Kidney (tissue), 22 donors: ENCODE measurements at places on chromosomes 3 and 15. TPM values are rescaled to one million over a fixed set of nuclear protein-coding genes. Genes with fewer than 3 reads are reported as not detected.

Gene CLCN2
- 10.4 TPM for total RNA-seq

Gene TMIE
- 0.79 TPM for total RNA-seq

Gene TRA2B
- 109 TPM for total RNA-seq

Gene IMPG2
- 0.85 TPM for total RNA-seq

Gene PLSCR2
- total RNA-seq = 1.4 TPM

Gene CLEC3B
- 45.3 TPM for total RNA-seq

Gene MORC1
- 0.06 TPM for total RNA-seq

Gene CKMT1A
- 15.1 TPM for total RNA-seq

Gene ITIH1
- total RNA-seq = 0.22 TPM

Gene HCN4
- 0.50 TPM for total RNA-seq

Gene LRRIQ4
- not detected for total RNA-seq

Gene CISH
- total RNA-seq = 30.8 TPM

Gene ADGRG7
- not detected for total RNA-seq

Gene CASR
- total RNA-seq = 72.8 TPM

Gene FAM107A
- 180 TPM for total RNA-seq

DNA sequence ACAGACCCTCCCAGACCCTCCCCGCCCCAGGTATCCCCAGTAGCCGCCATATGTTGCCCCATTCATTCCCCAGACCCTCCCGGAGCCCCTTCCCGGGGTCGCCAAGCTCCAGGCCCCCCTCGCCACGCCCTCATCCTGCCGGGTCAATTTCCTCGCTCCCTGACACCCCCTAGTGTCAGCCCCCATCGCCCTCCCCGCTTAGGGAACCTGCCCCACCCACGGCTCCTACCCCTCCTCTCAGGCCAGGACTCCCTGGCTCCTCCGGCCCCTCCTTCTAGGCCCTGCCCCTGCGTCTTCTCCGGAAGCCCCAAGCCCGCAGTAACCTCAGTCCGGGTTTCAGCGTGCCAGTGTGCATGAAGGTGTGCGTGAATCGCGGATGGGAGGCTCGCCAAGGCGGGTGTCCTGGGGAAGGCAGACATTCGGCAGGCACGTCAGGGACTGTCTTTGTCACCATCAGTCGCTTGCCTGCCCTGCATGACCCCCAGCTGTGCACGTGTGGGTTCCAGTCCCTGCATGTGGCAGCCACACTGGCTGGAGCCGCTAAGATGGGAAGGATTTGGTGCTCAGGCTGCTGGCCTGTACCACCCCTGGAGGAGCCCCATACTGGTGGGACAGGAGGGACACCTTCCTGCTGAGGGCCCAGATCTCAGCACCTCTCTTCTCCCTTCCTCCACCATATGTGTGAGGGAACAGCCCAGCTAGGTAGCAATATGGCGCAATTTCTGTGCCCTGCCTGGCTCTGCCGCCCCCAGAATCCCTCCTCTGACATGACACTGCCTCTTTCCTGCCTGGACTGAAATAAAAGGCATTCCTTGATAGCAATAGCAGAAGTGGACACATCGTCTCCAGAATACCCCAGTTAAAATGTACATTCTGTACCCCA, 693 bp downstream of the DISP2 start:
- H3K27me3 ChIP-seq = no peaks in the 10 kb centered on the region
- H3K4me1 ChIP-seq = no peaks in the 10 kb centered on the region

DNA sequence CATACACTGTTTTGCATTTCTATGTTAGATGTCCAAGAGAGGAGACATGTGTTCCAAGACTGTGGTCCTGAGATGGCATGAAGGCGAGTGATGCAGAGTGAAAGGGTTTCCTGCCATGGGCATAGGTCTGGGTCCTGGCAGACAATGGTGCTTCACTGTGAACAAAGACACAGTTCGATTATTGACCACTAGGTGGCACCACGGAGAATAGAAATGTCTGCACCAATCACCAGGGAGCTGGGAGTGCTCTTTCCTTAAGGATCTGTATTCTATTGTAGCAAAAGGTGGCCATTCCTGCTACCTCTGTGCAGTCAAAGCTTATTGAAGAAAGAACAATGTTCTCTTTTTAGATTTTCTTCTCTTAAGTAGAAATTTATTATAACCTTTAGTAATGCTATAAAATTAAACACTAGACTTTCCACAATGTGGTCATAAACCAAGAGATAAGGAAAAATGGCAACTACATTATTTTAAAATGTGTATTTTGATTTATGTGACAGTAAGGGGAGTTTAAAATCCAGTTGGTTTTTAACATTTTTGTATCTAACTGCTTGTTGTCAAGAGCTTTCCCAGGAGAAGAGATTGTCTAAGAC, 88.7 kb downstream of the GABRG3 start:
- H3K4me3 ChIP-seq = no peak overlapping the region
- no peaks in the 10 kb centered on the region for H3K27me3 ChIP-seq
- no peaks in the 10 kb centered on the region for H3K4me1 ChIP-seq
- H3K27ac ChIP-seq = no peak overlapping the region
- H3K36me3 ChIP-seq = no peaks in the 10 kb centered on the region

DNA sequence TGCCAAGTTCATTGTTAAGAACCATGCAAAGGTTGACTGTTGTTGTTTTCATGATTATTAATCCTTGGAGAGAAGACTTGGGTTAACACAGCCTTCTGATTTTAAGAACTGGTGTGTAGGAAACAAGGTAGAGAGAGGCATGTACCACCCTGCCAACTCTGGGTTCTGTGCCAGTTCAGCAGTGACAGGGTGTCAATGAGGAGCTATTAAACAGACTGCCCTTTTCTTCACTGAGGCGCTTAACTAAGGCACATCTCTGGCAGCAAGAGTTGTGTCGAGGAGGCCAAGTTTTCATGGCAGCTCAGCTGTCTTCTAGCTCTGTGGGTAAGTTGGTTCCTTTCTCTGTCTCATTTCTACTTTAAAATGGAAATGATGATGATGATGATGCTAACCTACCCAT, 117.6 kb downstream of the FEZF2 start:
- no peak for DNase-seq
- H3K36me3 ChIP-seq = peaks cover 3% of the 10 kb centered on the region
- H3K4me1 ChIP-seq = no peaks in the 10 kb centered on the region

DNA sequence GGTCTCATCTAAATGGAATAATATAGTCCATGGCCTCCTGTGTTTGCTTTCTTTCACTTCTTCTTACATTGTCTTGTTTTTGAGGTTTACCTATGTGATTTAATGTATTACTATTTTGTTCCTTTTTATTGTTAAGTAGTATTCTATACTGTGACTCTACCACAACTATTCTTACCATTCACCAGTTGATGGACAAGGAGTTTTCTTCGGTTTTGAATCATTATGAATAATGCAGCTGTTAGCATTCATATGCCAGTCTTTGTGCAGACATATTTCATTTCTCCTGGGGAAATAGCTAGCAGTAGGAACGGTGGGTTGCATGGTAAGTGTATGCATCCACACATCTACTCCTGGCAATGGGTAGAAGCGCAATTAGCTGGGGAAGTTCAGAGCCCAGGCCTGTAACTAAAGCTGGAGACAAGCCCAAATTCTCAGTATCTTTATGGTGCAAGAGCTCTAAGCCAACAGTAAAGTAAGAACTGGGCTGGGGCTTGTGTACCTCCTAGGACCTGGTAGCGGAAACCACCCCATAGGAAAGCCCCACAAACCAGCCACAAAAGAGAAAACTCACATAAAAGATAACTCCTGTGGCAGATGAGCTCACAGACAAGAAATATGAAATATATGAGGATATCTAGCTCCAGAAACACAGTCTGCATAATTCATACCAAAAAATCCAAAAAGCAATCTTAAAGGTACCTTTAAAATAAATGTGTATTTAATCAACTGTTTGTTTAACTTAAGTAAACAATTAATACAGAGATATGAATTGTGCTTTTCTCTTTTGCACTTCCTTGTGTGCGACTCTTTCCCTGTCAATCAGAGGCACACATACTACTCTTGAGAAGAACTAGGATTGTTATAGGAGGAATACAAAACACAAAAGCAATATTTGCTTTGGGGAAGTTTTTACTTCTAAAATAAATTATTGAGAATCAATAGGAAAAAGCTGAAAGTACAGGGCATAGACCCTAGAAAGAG, 2.7 kb upstream of the CSTA start:
- no peaks in the 10 kb centered on the region for H3K27me3 ChIP-seq
- H3K4me1 ChIP-seq = no peaks in the 10 kb centered on the region
- H3K4me3 ChIP-seq = no peak overlapping the region
- H3K27ac ChIP-seq = no peak overlapping the region
- no peaks in the 10 kb centered on the region for H3K36me3 ChIP-seq
- DNase-seq = no peak

- no peak for DNase-seq
- no peak overlapping the region for H3K27ac ChIP-seq
- no peak overlapping the region for H3K4me3 ChIP-seq
Observed at GRCh38 chr15:92665100-92665555, 9.6 kb upstream of the FAM174B start.

GRCh38 chr3:30131191-30131590, 475.2 kb upstream of the TGFBR2 start:
- H3K27me3 ChIP-seq = no peaks in the 10 kb centered on the region
- H3K36me3 ChIP-seq = no peaks in the 10 kb centered on the region
- H3K4me1 ChIP-seq = no peaks in the 10 kb centered on the region
- H3K4me3 ChIP-seq = no peak overlapping the region
- H3K27ac ChIP-seq = no peak overlapping the region

- no peak for DNase-seq
- H3K4me3 ChIP-seq = no peak overlapping the region
- H3K27ac ChIP-seq = no peak overlapping the region
- no peaks in the 10 kb centered on the region for H3K4me1 ChIP-seq
- H3K36me3 ChIP-seq = no peaks in the 10 kb centered on the region
- H3K27me3 ChIP-seq = no peaks in the 10 kb centered on the region
Observed at GRCh38 chr3:41462103-41462691, 262.9 kb downstream of the CTNNB1 start.

GRCh38 chr3:12440927-12441714, 43.2 kb upstream of the TSEN2 start:
- H3K4me1 ChIP-seq = peaks cover 5% of the 10 kb centered on the region
- DNase-seq = peak; percentile 35
- H3K27ac ChIP-seq = no peak overlapping the region
- H3K4me3 ChIP-seq = no peak overlapping the region
- no peaks in the 10 kb centered on the region for H3K36me3 ChIP-seq

DNA sequence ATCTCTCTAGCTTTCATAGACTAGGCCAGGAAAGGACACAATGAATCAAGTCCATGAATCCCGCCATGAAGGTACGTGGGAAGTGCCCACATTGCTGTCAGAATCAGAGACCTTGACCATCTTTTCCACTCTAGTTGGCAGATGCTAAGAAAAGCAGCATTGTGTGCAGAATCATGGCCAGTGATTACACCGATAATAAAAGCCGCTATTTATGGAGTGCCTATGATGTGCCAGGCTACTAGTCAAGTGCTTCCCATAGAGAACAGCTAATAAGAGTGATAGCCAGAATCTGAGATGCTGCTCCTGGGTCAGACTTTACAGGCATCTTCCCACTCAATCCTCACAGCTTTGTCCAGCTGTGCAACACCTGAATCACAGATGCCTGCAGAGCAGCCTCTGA, 13.2 kb upstream of the RPL32 start:
- no peaks in the 10 kb centered on the region for H3K27me3 ChIP-seq
- DNase-seq = peak; percentile 35
- no peaks in the 10 kb centered on the region for H3K4me1 ChIP-seq
- H3K36me3 ChIP-seq = no peaks in the 10 kb centered on the region
- H3K4me3 ChIP-seq = no peak overlapping the region

DNA sequence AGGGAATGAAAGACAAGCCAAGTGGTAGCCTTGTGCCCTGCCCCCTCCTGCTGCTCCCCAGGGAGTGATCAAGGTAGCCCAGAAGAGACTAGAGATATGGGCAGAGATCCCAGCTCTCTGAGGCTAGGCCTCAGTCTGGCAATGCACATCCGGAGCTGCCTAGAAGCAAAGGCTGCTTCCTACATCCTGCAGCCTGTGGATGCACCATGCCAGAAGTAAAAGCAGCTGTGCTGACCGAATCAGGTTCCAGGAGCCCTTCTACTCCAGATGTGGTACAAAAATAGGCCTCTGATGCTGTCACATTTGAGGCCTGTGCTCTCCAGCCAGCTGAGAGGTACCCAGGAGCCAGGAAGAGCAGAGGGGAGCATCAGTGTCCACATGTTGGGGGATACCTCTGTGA, 16.0 kb downstream of the TRAIP start:
- no peaks in the 10 kb centered on the region for H3K36me3 ChIP-seq
- no peak overlapping the region for H3K4me3 ChIP-seq
- no peak for DNase-seq
- H3K4me1 ChIP-seq = no peaks in the 10 kb centered on the region
- H3K27me3 ChIP-seq = no peaks in the 10 kb centered on the region

- no peak for DNase-seq
- H3K27ac ChIP-seq = no peak overlapping the region
- H3K27me3 ChIP-seq = no peaks in the 10 kb centered on the region
- no peak overlapping the region for H3K4me3 ChIP-seq
- H3K4me1 ChIP-seq = no peaks in the 10 kb centered on the region
Observed at GRCh38 chr3:45311327-45311726, 77.0 kb upstream of the LARS2 start.

- DNase-seq = no peak
- no peaks in the 10 kb centered on the region for H3K4me1 ChIP-seq
- H3K27ac ChIP-seq = no peak overlapping the region
Observed at GRCh38 chr15:70857562-70858285, 3.8 kb upstream of the LARP6 start.

- no peak for DNase-seq
- peaks cover 6% of the 10 kb centered on the region for H3K36me3 ChIP-seq
- H3K4me3 ChIP-seq = no peak overlapping the region
Observed at GRCh38 chr3:123951522-123952447, 9.2 kb downstream of the CCDC14 start.

GRCh38 chr3:14216257-14217048, 37.8 kb downstream of the LSM3 start:
- H3K4me3 ChIP-seq = peak overlapping the region; percentile 70
- H3K27me3 ChIP-seq = no peaks in the 10 kb centered on the region
- peak overlapping the region; percentile 65 for H3K27ac ChIP-seq
- peak; percentile 81 for DNase-seq
- no peaks in the 10 kb centered on the region for H3K36me3 ChIP-seq
- H3K4me1 ChIP-seq = no peaks in the 10 kb centered on the region

DNA sequence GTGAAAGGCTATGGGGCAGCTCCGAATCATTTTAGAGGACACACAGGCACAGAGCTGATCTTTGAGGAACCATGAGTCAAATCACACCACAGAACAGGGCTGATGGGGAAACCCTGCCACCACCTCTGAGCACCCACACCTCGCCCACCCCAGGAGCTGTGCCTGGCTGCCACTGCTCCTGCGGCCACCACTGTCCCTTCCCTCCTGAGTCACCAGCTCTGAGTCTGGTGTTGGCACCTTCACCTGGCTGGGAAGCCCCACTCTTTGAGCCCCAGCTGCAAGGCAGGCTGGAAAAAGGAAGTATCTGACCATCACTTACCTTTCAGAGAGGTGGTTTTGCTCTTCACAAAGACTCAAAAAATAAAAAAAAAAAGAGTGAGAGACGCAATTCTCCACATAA, 63.6 kb upstream of the MEF2A start:
- no peaks in the 10 kb centered on the region for H3K27me3 ChIP-seq
- peaks cover 4% of the 10 kb centered on the region for H3K4me1 ChIP-seq
- H3K4me3 ChIP-seq = no peak overlapping the region
- H3K36me3 ChIP-seq = no peaks in the 10 kb centered on the region

- H3K36me3 ChIP-seq = no peaks in the 10 kb centered on the region
- no peaks in the 10 kb centered on the region for H3K4me1 ChIP-seq
- no peak overlapping the region for H3K27ac ChIP-seq
- no peaks in the 10 kb centered on the region for H3K27me3 ChIP-seq
- no peak overlapping the region for H3K4me3 ChIP-seq
Observed at GRCh38 chr15:100658895-100659294, 56.5 kb downstream of the ASB7 start.

- peaks cover 5% of the 10 kb centered on the region for H3K36me3 ChIP-seq
- no peaks in the 10 kb centered on the region for H3K27me3 ChIP-seq
- H3K4me1 ChIP-seq = no peaks in the 10 kb centered on the region
- DNase-seq = peak; percentile 24
Observed at GRCh38 chr3:42229942-42230688, 35.9 kb downstream of the CCK start.

- no peaks in the 10 kb centered on the region for H3K27me3 ChIP-seq
- H3K4me3 ChIP-seq = no peak overlapping the region
- H3K27ac ChIP-seq = no peak overlapping the region
- H3K4me1 ChIP-seq = no peaks in the 10 kb centered on the region
Observed at GRCh38 chr3:193614430-193614829, 21.4 kb downstream of the OPA1 start.
